ENCODE measurements at places on chromosomes 2 and 18. TPM values are rescaled to one million over a fixed set of nuclear protein-coding genes. Genes with fewer than 3 reads are reported as not detected.

DNA sequence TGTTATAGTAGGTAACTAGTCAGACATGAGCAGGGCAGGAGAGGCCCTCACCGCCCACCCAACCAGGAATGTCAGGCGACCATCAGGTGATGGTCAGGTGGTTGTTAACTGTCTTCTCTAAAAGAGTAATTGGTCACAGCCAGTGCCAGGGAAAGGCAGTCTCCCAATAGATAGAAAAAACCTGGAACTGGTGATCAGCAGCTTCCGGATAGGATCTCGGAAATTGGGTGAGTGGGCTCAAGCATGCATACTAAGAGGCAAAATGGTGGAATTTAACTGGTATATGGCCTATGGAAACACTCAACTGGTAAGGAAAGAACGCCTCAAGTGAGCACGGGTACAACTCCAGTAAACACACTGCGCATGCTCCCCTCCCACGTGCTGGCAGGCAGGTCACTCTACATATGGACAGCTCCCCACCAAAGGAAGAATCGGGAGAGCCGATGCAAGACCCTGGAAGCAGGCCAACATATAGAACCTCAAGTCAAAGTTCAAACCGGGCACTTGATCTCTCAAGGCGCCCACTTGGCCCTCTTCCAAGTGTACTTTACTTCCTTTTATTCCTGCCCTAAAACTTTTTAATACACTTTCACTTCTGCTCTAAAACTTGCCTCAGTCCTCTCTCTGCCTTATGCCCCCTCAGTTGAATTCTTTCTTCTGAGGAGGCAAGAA lies 43.5 kb upstream of the TMEM131 start:
- no peak for DNase-seq

DNA sequence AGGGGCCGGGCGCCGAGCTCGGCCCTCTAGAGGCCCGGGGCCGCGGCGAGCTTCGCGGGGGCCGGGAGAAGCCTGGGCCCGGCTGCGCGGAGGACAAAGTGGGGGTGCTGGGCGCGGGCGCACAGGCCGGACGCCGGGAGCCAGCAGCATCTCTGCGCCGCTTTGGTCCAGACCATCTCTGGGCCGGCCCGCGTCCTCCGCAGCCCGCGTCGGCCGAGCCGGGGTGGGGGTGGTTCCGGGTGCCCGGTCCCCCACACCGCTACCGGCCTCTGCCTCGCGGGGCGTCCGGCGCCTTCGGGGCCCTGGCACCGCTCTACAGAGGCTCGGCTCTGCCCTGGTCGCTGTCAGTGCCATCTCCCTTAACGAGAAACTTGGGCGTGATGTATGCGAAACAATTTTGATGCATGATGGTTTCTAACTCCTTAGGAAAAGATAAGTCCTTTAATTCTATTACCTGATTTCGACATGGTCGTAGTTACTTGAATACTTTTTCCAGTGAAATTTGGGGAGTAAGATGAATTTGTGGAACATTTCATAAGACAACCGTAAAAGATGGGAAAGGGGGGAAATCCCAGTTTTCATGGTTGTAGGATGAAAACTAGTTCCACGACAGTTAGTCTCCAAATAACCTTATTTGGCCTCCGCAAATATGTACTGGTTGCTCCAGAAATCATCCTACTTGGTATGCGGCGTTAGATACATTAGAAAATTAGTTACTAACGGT lies 562 bp downstream of the TWSG1 start:
- peak; percentile 22 for DNase-seq

GRCh38 chr2:191303140-191304005 lies 58.2 kb downstream of the MYO1B start:
- peak; percentile 46 for DNase-seq

Gene OTOF
- total RNA-seq = not detected

Gene MYCN
- total RNA-seq = not detected

Gene PRSS56
- total RNA-seq = not detected

Gene RFTN2
- total RNA-seq = under 0.01 TPM

Gene ZNF396
- 0.79 TPM for total RNA-seq

Gene COL4A4
- 0.13 TPM for total RNA-seq

Gene HDLBP
- total RNA-seq = 768 TPM

Measured in bronchial epithelial cell (primary cell).